ENCODE measurements at places on chromosomes 6 and 20.

DNA sequence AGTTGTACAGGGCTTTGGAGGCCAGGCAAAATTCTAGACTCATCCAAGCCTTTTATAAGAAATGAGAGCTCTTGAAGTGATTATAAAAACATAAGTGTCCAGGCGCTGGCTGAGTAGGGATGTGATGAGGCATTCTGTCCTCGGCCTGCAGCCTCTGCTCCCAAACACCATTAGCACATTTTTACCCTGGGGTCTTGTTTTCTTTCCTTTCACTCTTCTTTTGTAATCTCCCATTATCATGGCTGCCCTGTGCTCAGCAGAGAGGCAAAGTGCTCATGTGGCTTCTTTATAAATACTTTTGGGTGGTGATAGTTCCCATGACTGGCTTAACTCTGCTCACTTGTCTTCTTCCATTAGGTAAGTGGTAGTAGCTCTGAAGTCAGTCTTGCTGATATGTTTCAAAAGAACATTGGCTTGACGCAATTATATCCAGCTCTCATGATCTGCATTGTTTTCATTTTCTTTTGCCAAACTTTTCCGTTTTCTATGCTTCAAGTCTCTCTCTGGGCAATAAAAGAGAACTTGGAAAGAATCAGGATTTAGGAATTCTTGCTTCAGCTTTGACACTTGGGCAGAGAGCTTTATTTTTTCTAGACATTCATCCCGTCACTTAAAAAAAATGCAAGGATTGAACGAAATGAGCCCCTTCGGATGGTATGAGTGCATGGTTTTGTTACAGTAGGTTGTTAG is 61.1 kb downstream of the CAP2 start:
- no peak for DNase-seq

- no peak for DNase-seq
Observed at GRCh38 chr6:66985816-66986215, 1278.8 kb upstream of the EYS start.

DNA sequence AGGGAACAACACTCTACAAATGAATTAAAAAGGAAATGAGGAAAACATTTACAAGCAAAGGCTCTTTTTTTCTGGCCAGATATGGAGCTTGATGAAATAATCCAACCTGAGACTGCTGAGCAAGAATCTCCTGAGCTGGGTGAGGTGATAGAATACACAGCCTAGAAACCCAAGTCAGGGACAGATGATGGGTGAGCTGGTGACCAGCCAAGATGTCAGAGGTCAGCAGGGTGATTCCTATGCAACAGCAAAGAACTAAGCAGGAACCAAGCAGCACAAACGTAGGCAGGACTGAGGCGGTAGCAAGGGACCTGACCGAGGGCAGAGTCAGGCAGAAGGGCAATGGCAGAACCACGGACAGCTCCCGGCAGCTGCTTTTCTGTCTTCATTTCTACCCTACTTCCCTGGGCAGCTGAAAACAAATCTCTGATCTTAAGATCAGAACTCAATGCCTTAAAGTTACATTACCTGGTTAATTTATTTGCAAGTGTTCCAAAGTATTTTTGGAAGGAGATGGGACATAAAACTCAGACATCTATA is 75.1 kb downstream of the CDC40 start:
- no peak for DNase-seq

DNA sequence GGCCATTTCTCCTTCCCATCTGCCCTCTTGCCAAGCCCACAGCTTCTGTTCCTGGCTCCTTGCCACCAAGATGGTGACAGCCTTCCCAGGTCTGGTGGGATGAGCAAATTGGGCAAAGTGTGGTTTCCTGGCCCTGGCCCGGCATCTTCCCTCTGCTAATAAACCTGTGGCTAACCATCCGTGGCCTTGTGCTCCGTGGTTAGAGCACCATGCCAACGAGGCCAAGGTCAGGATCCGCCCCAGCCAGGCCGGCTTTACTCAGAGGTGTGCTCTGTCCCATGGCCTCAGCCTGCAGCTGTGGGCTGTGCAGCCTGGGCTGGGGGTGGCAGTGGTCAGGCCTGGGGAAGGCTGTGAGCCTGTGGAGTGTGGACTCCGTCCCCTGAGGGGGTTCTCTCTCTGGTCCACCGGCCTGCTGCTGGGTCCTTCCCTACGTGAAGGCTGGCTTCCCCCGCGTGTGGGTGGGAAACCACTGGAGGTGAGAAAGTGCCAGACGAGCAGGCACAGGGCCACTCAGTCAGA is 117.4 kb downstream of the VEGFA start:
- no peak for DNase-seq

DNA sequence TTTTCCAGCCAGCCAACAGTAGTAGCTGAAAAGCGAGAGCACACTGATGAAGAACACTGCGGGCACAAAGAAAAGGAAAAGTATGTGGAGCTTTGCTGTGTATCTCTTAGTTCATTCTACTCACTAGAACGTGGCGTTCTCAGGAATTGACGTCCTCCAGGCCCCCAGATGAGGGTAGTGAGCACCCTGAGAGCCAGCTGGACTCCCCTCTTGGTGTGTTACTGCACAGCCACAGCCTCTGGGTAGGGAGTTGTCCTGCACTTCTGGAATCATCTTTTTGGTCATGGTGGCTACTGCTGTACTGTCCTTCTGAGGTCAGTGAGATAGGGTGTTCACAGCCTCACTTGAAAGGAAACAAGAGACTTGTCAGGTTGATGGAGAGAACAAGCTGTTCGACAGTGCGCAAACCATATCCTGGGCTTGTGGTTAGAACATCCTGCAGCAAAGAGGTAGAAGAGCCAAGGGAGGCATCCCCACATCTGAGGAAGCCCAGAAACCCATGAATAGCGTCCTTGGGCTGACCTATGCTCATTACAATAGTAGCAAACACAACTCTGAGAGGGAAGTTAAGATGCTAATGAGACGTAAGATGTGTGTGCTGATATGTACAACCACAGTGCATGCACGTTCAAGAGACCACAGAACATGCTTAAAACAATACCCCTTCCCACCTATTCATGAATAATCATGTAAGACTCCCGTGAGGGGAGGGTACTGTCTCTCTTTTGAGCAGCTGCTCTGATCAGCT is 14.6 kb upstream of the HLA-F start:
- no peak for DNase-seq

- DNase-seq = no peak
Observed at GRCh38 chr20:24690408-24690807, 221.0 kb downstream of the SYNDIG1 start.

DNA sequence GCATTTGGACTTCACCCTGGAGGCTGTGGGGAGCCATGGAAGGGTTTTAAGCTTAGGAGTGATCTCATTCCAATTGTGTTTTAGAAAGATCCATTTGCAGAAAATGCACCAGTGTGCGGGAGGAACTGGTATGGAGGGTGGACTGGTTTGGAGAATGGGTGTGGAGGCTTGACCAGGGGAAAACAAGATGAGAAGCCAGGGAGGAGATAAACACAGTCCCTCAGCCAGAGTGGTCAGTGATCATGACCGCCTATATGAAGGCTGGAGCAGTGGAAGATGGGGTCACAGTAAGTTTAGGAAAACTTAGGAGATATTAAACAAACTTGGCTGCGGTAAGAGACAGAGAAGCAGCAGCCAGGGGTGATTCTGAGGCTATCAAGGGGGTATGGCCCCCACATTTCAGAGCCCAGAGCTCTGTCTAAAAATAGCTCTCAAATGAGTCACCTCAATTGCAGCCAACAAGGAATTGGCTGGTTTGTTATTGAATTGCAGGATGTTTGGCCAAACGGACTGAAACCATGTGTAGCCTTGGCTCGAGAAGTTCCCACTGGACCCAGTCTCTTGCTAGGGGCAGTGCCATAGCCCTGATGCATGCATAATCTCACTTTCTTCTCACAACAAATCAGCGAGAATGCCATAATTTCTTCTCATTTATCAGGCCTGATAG is 159.9 kb upstream of the TOP1 start:
- DNase-seq = no peak

Data from NCI-H1694 (cell line).